NCI-H2107 (cell line): ENCODE measurements at places on chromosomes 12 and 14.

- DNase-seq, result no peak
Observed at GRCh38 chr12:19461999-19462398, 22.7 kb downstream of the AEBP2 start.

- no peak for DNase-seq
Observed at GRCh38 chr14:67703997-67704396, 2.3 kb downstream of the RDH12 start.

GRCh38 chr12:121823101-121823726 is 19.4 kb downstream of the SETD1B start:
- no peak for DNase-seq

DNA sequence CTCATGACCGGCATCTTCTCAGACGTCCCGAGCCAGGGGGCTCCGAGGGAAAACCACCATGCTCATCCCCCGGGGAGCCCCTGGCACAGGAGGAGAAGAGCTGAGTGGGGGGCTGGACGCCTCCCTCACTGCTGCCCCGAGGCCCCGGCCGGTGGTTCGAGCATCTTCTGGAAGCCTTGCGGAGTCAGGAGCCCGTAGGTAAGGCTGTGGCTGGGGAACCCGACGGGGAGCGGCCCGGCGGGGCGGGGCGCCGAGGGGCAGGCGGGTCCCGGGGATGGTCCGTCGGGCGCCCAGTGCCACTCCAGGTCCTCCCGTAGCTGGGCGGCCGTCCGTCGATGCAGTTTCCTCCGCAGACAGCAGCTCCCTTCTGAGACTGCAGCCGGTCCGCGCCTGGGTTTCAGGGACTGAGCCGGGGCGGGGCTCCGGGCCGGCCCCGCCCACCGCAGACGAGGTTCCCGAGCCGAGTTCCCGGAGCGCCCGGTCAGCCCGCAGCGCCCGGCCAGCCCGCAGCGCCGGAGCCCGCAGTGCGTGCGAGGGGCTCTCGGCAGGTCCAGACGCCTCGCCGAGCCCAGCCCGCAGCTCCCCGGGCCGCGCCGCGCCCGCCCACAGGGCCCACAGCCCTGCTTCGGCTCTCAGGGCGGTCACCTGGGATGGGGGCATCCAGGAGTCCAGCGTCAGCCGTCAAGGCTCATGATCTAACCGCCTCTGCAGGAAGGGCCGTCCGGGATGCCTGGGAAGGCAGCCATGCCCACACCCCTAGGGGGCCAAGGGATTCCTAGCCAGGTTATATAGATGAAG is at the start of gene PGF:
TSS of gene PGF (minus strand) at position 369 of the 798 bp plus-strand sequence. CDS start at position 14, 355 bp downstream.
- DNase-seq, result peak; percentile 68

DNA sequence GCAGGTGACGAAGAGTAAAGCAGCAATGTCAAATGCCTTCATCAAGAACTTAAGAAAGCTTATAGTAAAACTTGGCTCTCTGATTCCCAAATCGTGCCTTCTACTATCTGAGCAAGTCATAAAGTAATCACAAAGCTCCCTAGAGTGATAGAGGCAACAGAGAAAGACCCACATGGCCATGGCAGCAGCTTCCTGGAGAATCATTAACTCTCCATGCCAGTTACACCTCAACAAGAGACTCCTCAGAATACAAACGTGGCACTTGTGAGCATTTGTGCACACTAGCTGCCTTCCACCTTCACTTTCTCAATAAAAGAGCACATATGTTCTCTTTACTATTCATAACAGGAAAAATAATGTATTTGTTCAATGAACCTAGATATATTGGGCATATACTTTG is 48.0 kb downstream of the PLCZ1 start:
- DNase-seq, result no peak

GRCh38 chr14:32472076-32472475 is 143.0 kb downstream of the AKAP6 start:
- no peak for DNase-seq

DNA sequence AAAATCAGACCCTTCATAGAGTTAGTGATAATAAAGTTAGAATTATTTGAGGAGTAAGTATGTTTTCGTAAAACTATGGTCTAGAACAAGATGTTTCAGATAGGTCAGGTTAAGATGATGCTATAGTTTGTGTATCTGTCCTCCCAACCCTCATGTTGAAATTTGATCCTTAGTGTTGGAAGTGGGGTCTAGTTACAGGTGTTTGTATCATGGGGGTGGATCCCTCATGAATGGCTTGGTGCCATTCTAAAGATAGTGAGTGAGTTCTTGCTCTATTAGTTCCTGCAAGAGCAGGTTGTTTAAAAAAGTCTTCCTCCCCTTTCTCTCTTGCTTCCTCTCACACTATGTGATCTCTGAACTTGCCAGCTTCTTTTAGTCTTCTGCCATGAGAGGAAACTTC is 707.3 kb upstream of the FOXG1 start:
- DNase-seq, result no peak

GRCh38 chr12:83826112-83826511 is 1086.5 kb downstream of the SLC6A15 start:
- DNase-seq, result no peak

GRCh38 chr14:63745858-63746425 is 18.1 kb upstream of the SGPP1 start:
- no peak for DNase-seq

DNA sequence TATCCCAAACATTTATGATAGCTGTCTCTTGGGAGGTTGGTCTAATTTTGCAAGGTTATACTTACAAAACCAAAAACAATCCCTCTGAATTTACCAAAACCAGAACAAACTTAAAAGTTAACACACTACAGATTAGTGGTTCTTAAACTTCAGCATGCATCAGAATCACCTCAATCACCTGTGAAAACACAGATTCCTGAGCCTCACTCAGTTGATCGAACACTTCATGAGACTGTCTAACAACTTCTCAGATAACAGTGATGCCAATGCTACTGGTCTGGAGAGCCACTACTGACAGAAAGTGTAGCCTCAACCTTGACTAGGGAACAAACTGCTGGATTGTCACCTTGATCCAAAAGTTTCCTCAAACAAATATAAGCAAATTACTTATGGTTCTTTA is 44.2 kb downstream of the ATP2B1 start:
- no peak for DNase-seq

DNA sequence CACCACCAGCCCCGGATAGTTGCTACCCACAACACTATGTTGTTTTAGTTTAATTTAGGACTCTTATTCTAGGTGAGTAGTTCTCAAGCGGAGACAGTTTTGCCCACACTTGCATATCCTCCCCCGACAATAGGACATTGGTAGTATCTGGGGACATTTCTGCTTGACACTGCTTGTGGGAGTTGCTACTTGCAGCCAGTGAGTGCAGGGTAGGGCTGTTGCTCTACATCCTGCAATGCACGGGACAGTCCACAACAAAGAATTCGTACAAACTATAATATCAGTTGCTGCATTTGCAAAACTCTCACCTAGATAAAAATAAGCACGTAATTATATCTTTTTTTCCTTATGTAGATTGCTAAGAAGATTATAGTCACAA is 111.8 kb upstream of the DNM1L start:
- DNase-seq, result no peak

- no peak for DNase-seq
Observed at GRCh38 chr12:1553987-1554982, 40.1 kb downstream of the FBXL14 start.

GRCh38 chr12:76942267-76942666 is 63.4 kb upstream of the CSRP2 start:
- no peak for DNase-seq

DNA sequence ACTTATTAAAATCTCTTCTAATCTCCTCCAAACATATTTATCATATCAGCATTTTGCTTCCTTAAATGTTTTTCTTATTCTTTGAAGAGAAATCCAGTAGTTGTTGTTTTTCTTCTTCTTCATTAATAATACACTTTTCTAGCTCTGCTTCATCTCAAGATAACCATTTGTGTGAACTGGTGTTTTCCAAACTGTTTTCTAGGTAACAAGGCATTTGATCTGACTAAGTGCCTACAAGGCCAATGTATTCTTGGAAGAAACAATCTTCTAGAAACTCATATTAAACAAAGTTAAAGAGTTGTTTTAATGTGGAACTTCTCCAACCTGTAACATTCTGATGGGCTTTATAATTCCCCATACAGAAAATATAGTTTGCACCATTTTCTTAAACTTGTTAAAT is 30.8 kb upstream of the IFNG start:
- no peak for DNase-seq
